ENCODE measurements at places on chromosomes 12 and 14. TPM values are rescaled to one million over a fixed set of nuclear protein-coding genes. Genes with fewer than 3 reads are reported as not detected.

GRCh38 chr12:122206976-122207375, 3.5 kb downstream of the B3GNT4 start:
- no peak for DNase-seq

DNA sequence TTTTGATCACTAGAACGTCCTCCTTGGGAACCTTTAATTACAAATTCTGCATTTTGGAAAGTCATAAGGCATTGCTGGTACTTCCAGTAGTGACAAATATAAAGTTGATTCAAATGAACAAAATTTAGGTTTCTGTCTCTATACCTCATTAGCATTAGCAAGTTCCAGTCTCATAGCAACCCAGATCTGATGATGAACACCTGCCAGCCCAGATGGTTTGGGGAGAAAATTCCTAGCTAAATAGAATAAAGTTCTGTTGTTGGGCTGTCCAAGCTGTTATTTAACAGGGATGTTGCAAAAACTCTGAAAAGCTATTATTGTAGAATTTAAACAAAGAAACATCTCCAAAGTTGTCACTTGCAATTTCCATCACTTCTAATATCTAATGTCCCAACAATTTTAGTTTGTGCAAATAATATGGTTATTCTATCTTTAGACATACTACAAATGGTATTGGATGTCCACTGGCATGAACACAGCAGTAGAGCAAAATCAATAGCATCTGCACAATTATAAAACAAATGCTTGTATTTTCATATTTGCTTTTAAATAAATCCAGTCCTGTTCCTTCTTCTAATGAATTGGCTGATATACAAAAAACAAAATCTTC, 299.4 kb downstream of the SLC16A7 start:
- DNase-seq: no peak

- DNase-seq: no peak
Observed at GRCh38 chr12:12331896-12332295, 18.1 kb downstream of the MANSC1 start.

- no peak for DNase-seq
Observed at GRCh38 chr14:60353420-60353819, 104.4 kb downstream of the PPM1A start.

GRCh38 chr14:65479386-65479785, 66.9 kb downstream of the FUT8 start:
- DNase-seq: no peak

- DNase-seq: no peak
Observed at GRCh38 chr12:112645586-112645985, 146.0 kb upstream of the RPH3A start.

GRCh38 chr14:85252011-85252410, 277.9 kb upstream of the FLRT2 start:
- no peak for DNase-seq

GRCh38 chr14:30990770-30991169, 34.7 kb upstream of the AP4S1 start:
- no peak for DNase-seq

DLGAP5 gene
- total RNA-seq: 16.9 TPM

TAS2R7 gene
- 2.9 TPM for total RNA-seq
